Left kidney (tissue), 8 donors: ENCODE measurements at places on chromosomes 16 and 17. TPM values are rescaled to one million over a fixed set of nuclear protein-coding genes. Genes with fewer than 3 reads are reported as not detected.

CCL17 gene
- not detected for polyA plus RNA-seq

MYLK3 gene
- 1.7 TPM for polyA plus RNA-seq

OTOP3 gene
- polyA plus RNA-seq: not detected

XYLT1 gene
- polyA plus RNA-seq: 7.9 TPM

CACNG5 gene
- polyA plus RNA-seq: 3.2 TPM

CCL4L2 gene
- 1.4 TPM for polyA plus RNA-seq

NPIPB9 gene
- polyA plus RNA-seq: 4.5 TPM

ZNF205 gene
- polyA plus RNA-seq: 15.2 TPM

DNA sequence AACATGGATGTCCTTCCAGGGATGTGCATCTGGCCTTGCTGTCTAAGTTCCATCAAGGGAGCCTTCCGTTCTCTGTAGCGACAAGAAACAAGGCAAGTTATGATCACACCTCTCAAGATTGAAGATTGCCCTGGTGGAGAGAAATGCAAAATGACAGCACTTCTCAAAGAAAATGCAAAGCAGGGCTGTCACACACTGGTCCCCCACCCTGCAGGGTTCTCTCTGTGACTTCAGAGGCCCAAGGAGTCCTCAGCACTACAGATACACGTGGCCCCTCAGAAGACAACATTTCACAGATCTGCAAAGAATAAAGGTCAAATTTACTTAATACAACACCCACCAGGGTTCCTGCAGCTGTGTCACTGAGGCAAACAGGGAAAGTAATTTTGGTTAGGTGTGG is 60.7 kb upstream of the TEX2 start:
- no peak for DNase-seq

DNA sequence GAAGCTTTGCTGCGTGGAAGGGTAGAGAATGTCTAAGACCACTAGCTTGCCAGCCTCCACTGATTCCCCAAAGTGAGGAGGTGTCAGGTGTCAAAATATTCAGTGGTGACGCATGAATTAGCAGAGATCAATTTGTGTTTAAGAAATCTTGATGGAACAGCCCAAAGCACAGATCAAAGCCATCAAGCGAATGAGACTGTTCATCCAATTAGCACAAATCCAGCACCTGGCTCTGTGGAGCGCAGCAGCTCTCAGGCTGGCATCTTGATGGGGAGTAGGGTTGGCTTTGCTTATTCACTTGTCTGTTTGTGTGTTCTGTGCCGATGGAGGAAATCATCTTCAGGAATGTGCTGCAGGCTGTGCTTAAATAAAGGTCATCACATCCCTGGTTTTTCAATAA is 456.8 kb upstream of the CCL2 start:
- DNase-seq: no peak

- no peak for DNase-seq
Measured at GRCh38 chr17:64531955-64532371, 25.2 kb downstream of the CEP95 start.

DNA sequence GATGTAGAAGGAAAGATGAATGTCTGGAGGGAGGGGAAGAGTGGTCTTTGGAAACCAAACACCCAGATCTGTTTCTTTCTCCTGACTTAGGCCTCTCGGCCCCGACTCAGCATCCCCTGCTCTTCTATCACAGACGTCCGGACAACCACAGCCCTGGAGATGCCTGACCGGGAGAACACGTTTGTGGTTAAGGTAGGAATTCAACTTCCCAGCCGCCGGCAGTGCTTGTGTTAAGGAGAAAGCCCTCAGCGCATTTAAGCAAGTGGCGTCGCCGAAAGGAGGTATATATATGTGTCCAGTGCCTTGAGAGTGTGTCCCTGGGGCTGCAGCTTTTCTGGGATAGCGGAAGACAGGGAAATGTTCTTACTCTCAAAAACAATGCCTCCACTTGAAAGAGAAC is 3.6 kb downstream of the SH2B1 start:
- no peak for DNase-seq

DNA sequence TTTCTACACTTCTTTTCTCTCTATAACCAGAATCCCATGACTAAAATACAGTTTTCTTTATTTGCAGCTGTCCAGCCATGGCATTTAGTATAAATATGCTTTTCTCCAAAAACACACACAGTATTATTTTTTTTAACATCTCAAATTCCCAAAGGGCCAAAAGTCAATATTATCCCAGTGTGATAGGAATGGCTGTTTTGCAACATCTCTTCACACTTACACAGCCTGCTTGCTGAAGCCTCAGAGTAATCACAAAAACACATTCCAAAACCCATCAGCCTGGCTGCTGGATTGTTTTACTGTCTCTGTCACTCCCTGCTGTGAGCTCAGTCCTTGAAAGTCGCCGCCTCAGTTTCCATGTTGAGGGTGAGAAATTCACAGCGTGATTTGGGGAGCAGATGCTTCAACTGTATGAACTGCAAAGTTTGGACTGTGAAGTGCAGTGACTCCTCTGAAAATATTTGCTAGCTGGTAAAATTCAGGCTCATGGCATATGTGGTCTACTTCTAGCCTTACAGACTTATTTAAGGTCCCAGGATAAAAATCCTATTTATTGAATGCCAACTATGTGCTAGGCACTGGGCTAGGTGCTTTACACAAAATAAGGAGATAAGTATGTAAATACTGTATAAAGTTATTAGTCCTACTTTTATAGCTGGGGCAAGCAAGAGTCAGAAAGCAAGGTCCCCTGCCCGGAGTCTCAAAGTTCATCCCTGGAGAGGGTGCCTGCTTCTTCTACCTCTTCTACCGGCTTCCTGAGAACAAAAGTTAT is 116.5 kb downstream of the SOCS1 start:
- no peak for DNase-seq

DNA sequence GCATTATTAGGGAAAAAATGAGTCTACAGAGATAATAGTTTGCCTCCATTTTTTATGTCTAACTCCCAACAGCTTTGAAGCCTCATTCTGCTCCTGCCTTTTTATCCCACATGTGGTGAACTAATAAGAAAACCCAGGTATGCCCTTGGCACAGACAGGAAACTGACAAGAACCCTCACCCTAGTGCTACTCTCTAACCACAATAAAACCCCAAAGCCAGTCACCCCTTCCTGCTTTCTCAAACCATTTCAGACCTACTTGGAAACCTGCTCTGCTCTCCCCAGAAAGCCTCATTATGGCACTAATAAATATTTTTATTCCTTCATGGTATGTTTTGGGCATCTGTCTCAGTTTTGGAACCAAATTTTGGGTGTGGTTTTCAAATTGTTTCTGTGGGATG is 3.9 kb upstream of the MARVELD3 start:
- DNase-seq: no peak

- DNase-seq: no peak
Measured at GRCh38 chr17:61955619-61956018, 27.8 kb upstream of the INTS2 start.

GRCh38 chr17:57779706-57780105 is 34.6 kb upstream of the CCDC182 start:
- no peak for DNase-seq

DNA sequence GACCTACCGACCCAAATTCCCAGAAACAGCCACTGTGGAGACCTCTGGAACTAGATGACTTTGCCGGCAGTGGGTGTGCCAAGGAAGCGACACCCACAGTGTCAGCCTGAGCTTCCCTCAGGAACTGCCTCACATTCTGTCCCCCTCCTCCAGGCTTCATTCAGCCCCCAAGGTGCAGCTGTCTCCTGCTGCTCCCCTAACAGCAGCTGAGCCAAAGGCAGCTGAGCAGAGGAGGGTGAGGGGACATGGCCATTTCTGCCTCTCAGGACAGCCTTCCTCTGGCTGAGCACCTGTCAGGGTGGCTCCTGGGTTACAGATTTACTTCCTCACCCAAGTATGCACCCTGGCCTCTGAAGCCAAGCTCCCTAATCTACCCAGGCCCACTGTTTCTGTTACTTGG is 22.1 kb upstream of the MTMR4 start:
- no peak for DNase-seq

DNA sequence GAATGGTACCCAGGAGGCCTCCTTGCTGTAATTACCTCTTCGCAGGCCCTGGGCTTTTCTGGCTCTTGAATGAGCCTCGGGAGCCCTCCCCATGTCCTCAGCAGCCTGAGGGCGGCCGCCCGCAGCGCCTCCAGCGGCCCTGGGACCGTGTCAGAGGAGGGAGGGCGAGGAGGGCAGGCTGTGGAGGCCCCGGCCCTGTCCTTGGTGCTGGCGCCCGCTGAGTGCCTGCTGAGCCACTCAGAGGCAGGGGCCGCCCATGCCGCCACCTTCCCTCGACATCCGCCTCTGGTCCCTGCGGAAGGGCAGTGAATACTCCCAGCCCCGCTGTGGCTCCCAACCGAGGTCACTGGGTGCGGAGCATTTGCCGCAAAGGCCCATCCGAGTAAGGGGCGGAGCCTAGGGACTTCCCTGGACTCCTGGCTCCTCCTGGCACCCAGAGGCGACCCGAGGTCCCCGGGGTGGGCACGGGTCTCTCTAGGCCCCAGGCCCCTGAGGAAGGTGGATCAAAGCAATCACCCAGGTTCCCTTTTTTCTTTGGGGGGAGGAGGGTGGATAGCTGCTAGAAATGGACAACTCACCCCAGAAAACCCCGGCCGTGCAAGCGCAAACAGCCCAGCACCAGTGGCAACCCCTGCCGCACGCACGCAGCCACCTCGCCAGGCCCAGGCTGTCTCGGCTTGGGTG is 2.8 kb downstream of the RBFOX3 start:
- peak; percentile 65 for DNase-seq

GRCh38 chr17:76502341-76503211 is 1.4 kb upstream of the RHBDF2 start:
- no peak for DNase-seq

DNA sequence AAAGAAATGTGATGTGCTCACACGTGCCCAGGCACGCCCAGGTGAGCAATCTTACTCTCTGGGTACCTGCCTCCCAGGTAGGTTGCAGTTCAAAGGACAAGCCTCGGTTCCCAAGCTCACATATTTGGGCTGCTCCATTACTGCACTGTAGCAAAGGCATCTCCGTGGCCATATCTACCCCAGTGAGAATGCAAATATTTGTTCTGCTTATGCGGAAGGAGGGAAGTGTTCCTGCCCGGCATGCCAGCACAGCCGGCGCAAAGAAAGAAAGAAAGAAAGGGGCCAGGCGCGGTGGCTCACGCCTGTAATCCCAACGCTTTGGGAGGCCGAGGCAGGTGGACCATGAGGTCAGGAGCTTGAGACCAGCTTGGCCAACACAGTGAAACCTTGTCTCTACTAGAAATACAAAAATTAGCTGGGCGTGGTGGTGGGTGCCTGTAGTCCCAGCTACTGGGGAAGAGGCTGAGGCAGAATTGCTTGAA is 30.7 kb downstream of the SLC43A2 start:
- DNase-seq: no peak

GRCh38 chr16:30649725-30650368 is 913 bp upstream of the PRR14 start:
- DNase-seq: no peak

DNA sequence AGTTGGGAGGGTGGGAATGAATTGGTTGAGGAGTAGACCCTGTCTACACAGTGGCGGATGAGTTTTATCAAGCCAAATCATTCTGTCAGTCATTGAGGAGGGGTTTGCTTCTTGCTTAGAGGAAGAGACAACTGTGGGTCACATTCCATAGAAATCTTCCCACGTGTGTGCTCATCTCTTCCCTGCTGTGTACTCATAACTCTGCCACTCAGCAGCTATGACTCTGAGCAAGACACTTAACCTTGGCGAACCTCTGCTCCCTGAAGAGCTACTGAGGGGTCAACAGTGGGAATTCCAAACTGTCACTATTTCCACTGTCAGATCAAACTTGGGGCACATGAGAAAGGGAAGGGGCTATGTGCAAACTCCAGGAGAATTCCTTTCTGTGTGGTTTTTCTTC is 72.6 kb upstream of the COX10 start:
- peak; percentile 3 for DNase-seq

- peak; percentile 38 for DNase-seq
Measured at GRCh38 chr16:68236137-68236825, 354 bp upstream of the ESRP2 start.

GRCh38 chr16:63185235-63185780 is 1149.1 kb upstream of the CDH8 start:
- no peak for DNase-seq

- DNase-seq: no peak
Measured at GRCh38 chr16:73976644-73977043, 320.0 kb upstream of the PSMD7 start.

DNA sequence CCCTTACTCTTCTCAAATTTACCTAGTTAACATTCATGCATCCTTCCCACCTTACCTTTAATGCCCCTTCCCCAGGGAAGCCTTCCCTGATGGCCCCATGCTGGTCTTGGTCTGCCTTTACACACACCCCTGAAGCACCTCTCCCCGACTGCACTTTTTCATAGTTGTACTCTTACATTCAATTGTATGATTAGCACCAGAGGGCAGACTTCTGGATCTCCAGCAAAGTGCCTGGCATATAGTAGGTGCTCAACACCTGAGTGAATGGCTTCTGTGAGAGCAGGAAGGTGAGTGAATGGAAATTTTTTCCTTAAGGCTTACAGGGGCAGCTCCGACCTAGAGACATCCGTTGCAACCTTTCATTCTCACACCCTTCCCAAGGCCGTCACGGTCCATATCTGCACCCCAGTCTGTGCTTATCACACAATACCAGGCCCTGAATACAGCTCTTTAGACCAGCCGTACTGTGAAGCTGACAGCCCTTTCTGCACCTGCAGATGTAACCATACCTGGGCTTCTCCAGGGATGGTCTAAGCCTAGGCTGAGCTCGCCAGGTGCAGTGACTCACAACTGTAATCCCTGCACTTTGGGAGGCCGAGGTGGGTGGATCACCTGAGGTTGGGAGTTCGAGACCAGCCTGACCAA is 4.4 kb downstream of the PGAP3 start:
- no peak for DNase-seq

DNA sequence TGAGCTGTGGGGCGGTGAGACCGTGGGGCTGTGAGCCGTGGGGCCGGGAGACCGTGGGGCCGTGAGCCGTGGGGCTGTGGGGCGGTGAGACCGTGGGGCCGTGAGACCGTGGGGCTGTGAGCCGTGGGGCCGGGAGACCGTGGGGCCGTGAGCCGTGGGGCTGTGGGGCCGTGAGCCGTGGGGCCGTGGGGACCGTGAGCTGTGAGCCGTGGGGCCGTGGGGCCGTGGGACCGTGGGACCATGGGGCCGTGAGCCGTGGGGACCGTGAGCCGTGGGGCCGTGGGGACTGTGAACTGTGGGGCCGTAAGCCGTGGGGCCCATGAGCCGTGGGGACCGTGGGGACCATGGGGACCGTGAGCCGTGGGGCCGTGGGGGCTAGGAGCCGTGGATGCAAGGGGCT is 24.6 kb upstream of the PVALEF start:
- DNase-seq: no peak
